ENCODE measurements at places on chromosomes 7 and 10. TPM values are rescaled to one million over a fixed set of nuclear protein-coding genes. Genes with fewer than 3 reads are reported as not detected.

Gene PTN
- not detected for total RNA-seq

Gene OR2A14
- total RNA-seq: not detected

Gene GPR26
- not detected for total RNA-seq

Gene OR13A1
- not detected for total RNA-seq

Gene CAV2
- 188 TPM for total RNA-seq

Gene MMP21
- total RNA-seq: not detected

Gene MKRN1
- 68.6 TPM for total RNA-seq

Gene SEC31B
- total RNA-seq: 2.7 TPM

Gene PWWP2B
- 15.9 TPM for total RNA-seq

Gene MYH16
- total RNA-seq: 0.50 TPM

Gene MLXIPL
- total RNA-seq: 1.4 TPM

Gene CXCL12
- 0.31 TPM for total RNA-seq

Gene OR2A7
- total RNA-seq: not detected

Gene MAGI2
- 0.48 TPM for total RNA-seq

Gene CRPPA
- 0.60 TPM for total RNA-seq

Gene ETV1
- 2.7 TPM for total RNA-seq

Gene TAS2R3
- not detected for total RNA-seq

Gene DIP2C
- total RNA-seq: 9.7 TPM

Gene CREB5
- total RNA-seq: 3.6 TPM

Gene DRGX
- total RNA-seq: not detected

Gene NUTM2D
- total RNA-seq: 1.3 TPM

Gene CTAGE4
- not detected for total RNA-seq

Gene LRRC27
- total RNA-seq: 6.1 TPM

Gene FOXK1
- total RNA-seq: 12.7 TPM

Gene CCDC3
- 1.2 TPM for total RNA-seq

Gene TFEC
- not detected for total RNA-seq

Gene GIMAP8
- total RNA-seq: not detected

Gene CNNM1
- 26.9 TPM for total RNA-seq

Gene PTF1A
- not detected for total RNA-seq

Gene NCOA4
- total RNA-seq: 97.8 TPM

Gene RAB19
- not detected for total RNA-seq

Gene HABP2
- 0.10 TPM for total RNA-seq

Gene FAM20C
- total RNA-seq: 45.2 TPM

Gene FAM25A
- not detected for total RNA-seq

Gene ARF5
- 204 TPM for total RNA-seq

Gene TRUB1
- 14.9 TPM for total RNA-seq

Gene FAM107B
- 107 TPM for total RNA-seq

Gene SPDYE9
- total RNA-seq: not detected

Gene HTR5A
- not detected for total RNA-seq

Gene LYZL2
- total RNA-seq: not detected

Gene ANKRD16
- 9.2 TPM for total RNA-seq

Gene NPY
- total RNA-seq: not detected

Gene CPED1
- total RNA-seq: not detected

Gene PPP1R17
- not detected for total RNA-seq

Gene SFRP5
- 2.3 TPM for total RNA-seq

Gene TAC1
- total RNA-seq: not detected

Gene CFAP58
- 0.15 TPM for total RNA-seq

Gene TUBB8
- 0.16 TPM for total RNA-seq

Gene SLC26A3
- total RNA-seq: not detected

Gene TAS2R4
- total RNA-seq: 0.07 TPM

Gene GRID2IP
- total RNA-seq: not detected

Gene IQCE
- total RNA-seq: 8.6 TPM
